ENCODE measurements at places on chromosomes 11 and 22.

- no peak for DNase-seq
These were observed 134.3 kb downstream of the MN1 start for GRCh38 chr22:27667121-27667843.

- no peak for DNase-seq
These were observed 36.3 kb downstream of the AP2A2 start for GRCh38 chr11:961921-962320.

- DNase-seq: peak; percentile 52
These were observed 9.4 kb downstream of the IGSF9B start for GRCh38 chr11:133947321-133947756.

GRCh38 chr11:75441804-75442132, 8.8 kb upstream of the KLHL35 start:
- DNase-seq: no peak

- no peak for DNase-seq
These were observed 287 bp downstream of the RPS13 start for GRCh38 chr11:17077240-17077519.

DNA sequence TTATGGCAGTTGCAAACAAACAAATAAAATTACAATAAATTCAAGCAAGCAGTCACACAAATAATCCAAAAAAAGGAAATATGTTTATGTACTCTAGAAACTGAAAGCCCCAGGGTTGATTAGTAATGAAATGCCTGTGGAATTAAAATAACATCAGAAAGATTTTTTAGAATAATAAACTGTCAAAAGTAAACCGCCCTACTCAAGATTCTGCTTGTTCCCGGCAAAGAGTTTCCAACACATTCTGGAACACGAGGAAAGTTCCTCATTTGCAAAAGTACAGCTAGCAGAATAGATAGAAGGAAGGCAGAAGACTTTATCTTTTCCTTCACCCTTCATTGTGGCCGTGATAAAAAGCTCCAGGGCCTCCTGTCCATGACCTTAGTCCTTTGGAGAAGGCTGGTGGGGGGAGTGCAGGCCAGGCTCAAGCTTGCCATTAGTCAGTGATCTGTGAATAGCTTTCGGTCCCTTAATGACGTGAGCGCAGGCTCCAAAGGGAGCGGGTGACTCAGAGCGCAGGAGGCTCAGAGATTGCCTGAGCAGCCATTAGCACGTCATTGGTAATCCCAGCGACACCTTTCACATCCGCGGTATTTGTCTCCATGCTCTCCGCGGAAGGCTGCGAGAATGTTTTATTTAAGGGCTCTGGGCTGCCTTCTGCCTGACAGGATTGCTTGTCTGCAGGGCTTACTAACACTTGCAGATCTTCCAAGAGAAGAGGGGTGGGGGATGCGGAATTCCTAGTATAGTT, 458.3 kb downstream of the METTL15 start:
- no peak for DNase-seq

DNA sequence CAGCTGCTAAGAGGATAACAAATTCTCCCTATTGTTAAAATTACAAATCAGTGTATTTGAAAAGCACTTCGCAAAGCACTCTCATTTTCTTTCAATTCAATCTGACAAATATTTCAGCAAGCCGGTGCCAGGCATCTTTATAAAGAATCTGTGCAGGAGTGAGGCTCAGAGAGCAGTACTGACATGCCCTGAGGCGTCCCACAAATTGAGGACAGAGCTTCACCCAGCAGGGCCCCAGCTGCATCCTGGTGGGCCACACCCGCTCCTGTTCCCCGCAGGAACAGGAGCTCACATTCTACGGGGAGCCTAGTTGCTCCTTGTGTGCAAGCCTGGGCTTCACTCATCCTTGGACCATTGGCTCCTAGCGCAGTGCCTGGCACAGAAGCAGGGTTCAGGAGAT, 60.9 kb upstream of the EIF3D start:
- DNase-seq: no peak

DNA sequence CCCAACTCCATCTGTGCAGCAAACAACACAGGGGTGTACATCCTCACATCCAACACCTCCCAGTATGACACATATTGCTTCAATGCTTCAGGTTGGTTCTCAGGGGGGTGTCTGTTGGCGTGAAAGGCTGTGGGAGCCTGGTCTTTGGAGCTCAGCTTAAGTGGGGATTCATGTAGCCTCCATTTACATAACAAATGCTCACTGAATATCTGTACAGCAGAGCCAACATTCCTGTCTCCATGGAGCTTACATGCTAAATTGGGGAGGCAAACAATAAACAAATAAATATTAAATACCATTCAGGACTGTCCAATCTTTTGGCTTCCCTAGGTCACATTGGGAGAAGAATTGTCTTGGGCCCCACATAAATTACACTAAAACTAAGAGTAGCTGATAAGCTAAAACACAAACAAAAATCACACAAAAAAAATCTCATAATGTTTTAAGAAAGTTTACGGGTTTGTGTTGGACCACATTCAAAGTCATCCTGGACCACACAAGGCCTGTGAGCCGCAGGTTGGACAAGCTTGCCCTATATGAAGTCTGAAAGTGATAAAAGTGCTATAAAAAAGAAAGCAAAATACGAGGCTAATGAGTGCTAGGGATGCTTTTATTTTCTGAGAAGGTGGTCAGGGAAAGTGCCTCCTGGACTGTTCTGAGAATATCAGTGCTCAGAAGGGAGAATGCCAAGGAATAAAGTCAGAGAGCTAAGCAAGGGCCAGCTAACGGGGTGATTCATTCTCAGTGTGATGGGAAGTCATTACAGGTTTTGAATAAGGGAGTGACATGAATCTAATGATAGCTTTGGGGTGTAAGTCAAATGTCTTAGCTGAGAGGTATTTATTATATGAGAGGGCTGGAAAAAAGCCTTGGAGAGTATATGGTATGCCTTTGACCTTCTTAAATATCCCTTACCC, 41.6 kb downstream of the CD44 start:
- DNase-seq: no peak

- no peak for DNase-seq
These were observed 866.8 kb upstream of the TENM4 start for GRCh38 chr11:80307676-80308075.

GRCh38 chr11:67118181-67118766, 789 bp upstream of the KDM2A start:
- peak; percentile 49 for DNase-seq

DNA sequence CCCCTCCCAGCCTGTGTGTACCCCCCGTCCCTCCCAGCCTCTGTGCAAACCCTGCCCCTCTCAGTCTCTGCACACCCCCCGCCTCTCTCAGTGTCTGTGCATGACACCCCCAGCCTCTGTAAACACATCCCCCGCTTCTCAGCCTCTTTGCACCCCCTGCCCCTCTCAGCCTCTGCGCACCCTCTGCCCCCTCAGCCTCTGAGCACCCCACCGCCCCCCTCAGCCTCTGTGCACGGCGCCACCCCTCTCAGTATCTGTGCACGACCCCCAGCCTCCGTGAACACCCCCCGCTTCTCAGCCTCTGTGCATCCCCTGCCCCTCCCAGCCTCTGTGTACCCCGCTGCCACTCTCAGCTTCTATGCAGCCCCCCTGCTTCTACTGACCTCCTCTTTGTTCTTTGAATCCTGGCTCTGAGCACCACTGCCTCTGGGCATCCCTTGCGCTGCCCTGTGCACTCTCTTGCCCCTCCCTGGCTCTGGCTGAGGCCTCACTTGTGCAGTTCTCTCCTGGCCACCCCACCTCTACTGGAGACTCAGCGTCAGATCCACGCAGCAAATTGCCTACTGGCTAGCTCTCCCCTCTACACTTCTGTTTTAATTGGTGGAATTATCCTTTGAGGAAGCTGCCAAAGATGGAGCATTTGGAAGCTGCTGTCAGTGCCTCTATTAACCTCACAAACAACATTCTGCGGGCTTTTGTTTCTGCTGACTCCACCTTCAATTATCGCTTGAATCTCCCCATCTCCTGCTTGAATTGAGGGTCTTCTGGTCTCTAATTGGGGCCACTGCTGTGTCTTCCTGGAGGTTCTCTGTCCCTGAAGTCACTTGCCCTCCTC, 838.6 kb downstream of the TBC1D22A start:
- DNase-seq: no peak

GRCh38 chr11:70594031-70594430, 195.7 kb downstream of the CTTN start:
- DNase-seq: no peak

DNA sequence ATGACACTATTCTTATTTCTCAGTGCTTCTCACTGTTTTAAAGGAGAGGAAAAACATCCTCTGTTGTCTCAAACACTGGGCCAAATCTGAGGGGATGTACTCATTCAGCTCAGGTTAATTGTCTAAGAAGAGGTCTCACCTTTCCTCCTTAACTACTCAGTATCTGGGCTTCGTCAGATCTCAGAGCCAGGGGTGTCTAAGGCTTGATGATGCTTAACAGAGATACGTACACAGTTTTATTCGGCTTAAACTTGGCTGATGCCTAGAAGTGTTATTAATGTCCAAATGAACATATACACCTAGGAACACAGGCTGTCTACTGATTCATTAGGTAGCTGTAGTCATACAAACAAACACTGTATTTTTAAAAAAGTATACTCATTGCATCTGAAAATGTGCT, 85.8 kb downstream of the UVRAG start:
- no peak for DNase-seq

DNA sequence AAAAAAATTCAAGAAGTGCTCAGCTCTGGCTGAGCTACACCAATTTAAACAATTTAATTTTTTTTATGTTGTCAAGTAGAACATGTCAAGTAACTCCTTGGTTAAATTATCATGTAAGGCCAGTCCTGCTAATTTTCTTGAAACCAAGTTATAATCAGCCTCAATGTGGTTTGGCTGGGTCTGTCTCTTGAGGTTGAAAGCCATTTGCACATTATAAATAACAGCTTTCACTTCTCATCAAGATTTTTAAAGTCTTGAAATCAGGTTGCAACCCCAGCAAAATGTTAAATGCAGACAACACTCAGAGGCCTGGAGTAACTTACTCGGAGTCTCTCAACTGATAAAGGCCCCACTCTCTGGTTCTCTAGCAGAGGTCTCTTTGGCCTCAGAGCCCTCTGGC, 324.4 kb downstream of the BRD1 start:
- DNase-seq: no peak

DNA sequence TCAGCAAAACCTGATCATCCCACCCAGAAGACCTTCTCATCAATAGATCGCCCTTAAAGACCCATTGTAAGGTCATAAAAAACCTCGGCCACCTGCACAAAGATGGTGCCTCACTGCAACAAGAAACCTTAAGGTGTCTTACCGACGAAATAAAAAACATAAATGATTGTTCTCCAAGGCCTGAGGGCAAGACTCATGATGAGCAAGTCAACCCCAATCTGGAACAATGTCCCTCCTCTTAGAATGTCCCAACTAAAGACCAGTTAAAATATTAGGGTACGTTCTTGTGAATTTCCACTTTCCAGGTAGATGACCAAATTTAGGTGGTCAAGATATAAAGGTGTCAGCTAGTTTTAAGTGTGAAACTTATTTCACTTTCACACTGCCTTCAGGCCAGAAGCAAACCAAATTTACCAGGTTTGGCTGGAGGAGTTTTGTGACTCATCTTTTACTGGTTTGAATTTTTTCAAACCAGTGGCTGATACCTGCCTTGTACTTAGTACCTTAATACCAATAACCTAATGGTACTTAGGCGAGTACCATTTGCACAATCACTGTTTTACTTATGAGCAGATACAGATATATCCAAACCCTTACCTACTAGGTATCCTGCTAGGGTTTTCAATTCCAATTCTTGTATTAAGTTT, 14.9 kb downstream of the KDELR3 start:
- DNase-seq: no peak

- no peak for DNase-seq
These were observed 15.6 kb upstream of the FXYD2 start for GRCh38 chr11:117839936-117840813.

GRCh38 chr11:207863-208180, 314 bp downstream of the RIC8A start:
- DNase-seq: no peak

GRCh38 chr22:22452211-22452610, 56.3 kb downstream of the ZNF280B start:
- no peak for DNase-seq

DNA sequence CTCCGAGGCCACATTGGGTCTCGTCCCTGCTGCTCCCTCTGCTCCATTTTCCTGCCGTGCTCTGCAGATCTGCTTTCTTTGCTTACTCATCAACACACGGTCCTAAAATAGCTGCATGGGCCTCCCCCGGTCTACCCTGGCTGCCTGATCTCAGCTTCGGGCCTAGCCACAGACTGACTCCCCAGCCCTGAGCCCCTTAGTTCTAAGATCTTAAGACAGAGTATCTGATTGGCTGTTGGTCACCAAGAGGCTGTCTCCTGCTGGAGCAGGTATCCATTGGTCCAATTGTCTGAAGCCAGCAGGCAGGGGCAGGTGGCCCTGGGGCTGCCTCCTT, 53.7 kb upstream of the NECTIN1 start:
- no peak for DNase-seq

DNA sequence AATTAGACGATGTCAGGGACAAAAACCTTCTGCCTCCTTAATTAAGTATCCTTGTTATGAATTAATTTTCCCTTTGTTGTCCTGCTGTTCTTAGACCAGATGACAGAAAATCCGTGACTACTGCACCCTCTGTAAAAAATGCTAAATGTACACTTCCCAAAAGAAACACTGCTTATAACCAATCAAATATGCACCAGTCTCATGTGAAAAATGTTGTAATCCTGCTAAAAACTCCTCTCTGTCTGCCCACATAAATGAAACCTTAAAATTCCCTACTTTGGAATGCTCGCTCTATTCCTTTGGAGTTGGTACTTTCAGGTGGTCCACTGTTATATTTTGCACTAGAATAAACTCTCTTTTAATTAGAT, 366.8 kb upstream of the CCDC179 start:
- DNase-seq: no peak

- DNase-seq: no peak
These were observed 399.2 kb downstream of the SHANK2 start for GRCh38 chr11:70853068-70853769.

GRCh38 chr11:126416542-126417090, 61.1 kb downstream of the ST3GAL4 start:
- DNase-seq: peak; percentile 58

All from activated CD4-positive, alpha-beta T cell treated with anti-CD3 and anti-CD28 coated beads for 4 hours (primary cell).